ENCODE measurements at places on chromosomes 12 and 14.

GRCh38 chr12:78455991-78456390, 408.6 kb upstream of the SYT1 start:
- DNase-seq, result no peak

- no peak for DNase-seq
Observed at GRCh38 chr12:32395026-32395425, 4.3 kb upstream of the FGD4 start.

- DNase-seq, result no peak
Observed at GRCh38 chr12:89073027-89073398, 279.3 kb downstream of the DUSP6 start.

- no peak for DNase-seq
Observed at GRCh38 chr12:75444429-75445136, 36.0 kb upstream of the GLIPR1 start.

DNA sequence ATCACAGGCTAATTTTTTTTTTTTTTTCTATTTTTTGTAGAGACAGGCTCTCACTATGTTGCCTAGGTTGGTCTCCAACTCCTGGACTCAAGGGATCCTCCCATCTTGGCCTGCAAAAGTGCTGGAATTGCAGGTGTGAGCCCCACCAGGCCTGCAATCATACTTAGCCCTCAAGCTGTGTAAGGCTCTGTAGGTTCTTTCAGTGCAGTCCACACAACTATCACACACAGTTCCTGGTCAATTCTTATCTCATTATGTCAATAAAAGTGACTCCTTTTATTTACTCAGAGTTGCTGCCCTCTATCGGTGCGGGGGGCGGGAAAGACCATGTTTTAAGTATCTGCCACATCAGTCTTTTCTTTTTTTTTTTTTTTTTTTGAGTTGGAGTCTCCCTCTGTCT, 29.0 kb downstream of the SLC2A3 start:
- no peak for DNase-seq

- DNase-seq, result no peak
Observed at GRCh38 chr12:34163443-34163842, 141.1 kb downstream of the ALG10 start.

- DNase-seq, result no peak
Observed at GRCh38 chr14:59377491-59377890, 87.7 kb downstream of the GPR135 start.

DNA sequence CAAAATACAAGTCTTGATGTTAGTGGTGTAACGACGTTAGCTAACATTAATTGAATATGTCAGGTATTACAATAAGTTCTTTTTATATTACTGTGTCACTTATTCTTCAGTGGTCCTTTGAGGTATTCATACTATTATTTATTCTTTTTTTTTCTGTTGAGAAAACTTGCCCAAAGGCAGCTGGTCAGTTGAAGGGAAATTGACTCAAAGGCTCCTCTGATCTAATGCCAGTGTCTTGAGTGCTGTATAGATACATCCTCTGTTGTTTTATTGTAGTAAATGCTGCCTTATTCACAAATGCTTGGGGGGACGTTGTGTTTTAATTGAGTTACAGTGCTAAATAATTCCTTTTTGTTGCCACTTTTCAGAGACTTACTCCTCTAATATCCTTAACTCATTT, 23.0 kb downstream of the SCYL2 start:
- no peak for DNase-seq

DNA sequence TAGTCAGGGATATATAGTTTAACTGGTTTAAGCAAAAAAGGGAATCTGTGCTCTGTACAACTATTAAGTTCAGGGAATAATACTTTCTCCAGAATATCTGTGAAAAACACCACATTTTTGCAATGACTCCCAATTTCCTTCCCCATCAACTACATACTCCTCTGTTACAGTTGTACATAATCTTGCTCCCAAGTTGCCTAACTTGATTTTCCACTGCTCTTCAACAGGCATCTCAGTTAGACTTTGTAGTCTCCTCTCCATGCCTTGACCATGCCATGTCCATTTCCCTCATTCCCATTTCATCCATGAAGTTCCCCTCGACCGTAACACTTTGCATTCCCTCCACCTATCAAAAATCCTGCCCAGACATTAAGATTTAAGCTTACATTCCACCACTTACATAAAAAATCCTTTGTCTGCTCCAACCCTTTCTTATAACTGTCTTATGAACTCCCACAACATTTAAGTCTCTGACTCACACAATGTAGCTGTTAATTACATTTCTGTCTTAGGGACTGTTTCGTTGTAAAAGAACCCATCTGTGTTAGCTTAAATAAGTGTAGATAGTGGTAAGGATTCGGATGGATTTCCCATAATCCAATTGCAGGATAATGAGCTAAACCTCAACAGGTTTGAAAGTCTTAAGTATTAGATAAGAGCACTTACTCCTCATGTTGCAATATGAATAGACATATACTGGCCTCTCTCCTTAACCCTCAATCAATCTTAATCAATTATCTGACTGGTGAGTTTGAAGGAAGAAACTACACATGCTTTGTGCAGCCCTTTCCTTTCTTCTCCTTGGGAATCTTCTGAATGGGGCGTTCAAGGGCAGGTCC, 156.5 kb downstream of the PAWR start:
- DNase-seq, result no peak

DNA sequence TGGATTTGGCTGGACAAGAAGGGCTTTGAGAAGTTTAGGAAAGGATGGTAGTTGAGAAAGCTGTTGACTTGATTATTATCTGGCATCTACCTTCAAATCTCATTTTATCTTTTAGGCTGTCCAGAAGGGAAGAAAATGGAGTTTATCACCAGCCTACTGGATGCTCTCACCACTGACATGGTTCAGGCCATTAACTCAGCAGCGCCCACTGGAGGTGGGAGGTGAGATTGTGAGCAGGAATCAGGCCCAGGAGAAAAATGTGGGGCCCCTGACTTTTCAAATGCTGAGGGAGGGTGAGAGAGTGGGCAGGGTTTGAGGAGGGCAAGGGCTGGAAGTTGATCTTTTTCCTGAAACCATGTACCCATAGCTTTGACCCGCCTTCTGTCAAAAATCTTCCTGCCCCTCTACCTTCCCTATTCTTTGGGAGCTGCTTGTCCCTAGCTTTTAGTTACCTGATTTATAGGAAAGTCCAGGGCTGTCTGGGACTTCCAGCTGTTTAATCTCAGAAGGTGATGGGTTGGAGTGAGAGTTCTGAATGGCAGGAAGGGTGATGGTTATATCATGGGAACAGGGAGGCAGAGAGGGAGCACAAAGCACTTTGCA, 134.2 kb downstream of the SMOC1 start:
- no peak for DNase-seq

- no peak for DNase-seq
Observed at GRCh38 chr12:108770269-108770829, 39.0 kb upstream of the CORO1C start.

DNA sequence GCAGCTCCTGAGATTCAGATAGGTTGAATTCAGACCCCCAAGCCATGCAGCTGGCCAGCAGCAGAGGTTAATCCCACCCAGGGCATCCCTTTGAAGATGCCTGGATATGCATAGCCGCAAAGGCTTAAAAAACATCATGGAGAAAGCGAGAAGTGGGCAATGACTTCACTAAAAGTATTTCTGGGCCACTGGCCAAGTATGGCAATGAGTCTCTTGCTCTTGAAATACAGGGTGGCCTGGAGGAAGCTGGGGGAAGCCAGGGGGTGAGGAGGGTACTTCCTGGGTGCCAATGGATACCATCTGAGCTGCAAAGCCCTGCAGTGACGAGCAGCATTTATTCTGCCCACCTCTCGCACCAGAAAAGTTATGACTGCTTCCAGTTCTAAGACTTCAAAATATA, 539.3 kb upstream of the TBX3 start:
- DNase-seq, result no peak

- DNase-seq, result no peak
Observed at GRCh38 chr14:96757456-96757855, 39.7 kb upstream of the VRK1 start.

DNA sequence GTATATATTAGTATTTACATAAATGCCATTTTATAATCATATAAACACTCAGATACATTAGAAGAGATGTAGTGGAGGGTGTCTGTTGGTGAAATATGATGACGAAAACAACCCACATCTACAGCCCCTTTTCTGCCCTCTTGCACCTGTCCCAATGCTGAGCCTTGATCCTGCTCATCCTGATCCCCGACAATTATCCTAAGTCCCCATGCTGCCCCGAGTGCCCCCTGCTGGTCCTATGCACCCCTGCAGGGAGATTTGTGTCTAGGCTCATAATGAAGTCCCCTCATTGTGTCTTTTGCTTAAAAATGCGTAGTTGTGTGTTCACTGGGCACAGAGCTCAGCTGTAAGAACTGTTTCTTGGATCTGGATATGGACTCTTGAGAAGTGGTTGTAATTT, 554.5 kb downstream of the TMEM121 start:
- no peak for DNase-seq

DNA sequence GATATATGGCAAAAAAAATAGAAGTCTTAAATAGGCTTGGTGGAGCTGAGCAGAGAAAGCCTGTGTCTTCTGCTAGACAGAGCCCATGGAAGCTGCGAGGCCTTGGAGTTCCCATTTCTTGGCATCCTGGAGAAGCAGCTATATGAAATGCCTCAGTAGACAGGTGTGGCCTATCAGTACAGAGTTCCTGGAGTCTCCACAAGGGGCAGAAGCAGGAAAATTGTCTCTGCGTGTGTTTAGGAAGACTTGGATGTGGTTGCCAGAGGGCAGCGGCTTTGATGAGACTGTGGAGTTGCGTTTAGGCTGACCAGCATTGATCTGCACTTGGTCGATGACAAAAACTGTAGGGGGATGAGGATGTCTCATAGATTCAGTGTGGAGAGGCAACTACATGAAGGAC, 334.5 kb upstream of the SEL1L start:
- no peak for DNase-seq

- no peak for DNase-seq
Observed at GRCh38 chr12:52054231-52054832, 3.1 kb downstream of the NR4A1 start.

GRCh38 chr12:95164656-95165055, 52.6 kb downstream of the FGD6 start:
- DNase-seq, result no peak

GRCh38 chr12:2640281-2640680, 154.5 kb upstream of the FKBP4 start:
- DNase-seq, result no peak

- no peak for DNase-seq
Observed at GRCh38 chr14:25006961-25007795, 42.8 kb downstream of the STXBP6 start.

GRCh38 chr12:96866801-96867590, 40.1 kb upstream of the NEDD1 start:
- no peak for DNase-seq

GRCh38 chr12:129863938-129864337, 39.9 kb downstream of the TMEM132D start:
- DNase-seq, result no peak

DNA sequence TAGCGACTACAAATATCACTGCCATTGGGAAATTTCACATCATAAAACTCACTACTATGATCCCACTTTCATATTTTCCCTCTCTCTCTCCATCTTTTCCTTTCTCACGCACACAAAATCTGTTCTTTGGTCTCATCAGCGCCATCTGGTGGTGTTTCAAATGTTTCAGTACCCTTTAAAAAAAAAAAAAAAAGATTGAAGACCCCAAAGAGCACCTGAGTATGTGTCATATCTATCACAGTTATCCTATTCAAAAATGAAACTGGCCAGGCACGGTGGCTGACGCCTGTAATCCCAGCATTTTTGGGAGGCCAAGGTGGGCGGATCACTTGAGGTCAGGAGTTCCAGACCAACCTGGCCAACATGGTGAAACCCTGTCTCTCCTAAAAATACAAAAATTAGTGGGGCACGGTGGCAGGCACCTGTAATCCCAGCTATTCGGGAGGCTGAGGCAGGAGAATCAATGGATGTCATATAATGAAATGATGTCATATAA, 72.4 kb downstream of the TTC9 start:
- no peak for DNase-seq

DNA sequence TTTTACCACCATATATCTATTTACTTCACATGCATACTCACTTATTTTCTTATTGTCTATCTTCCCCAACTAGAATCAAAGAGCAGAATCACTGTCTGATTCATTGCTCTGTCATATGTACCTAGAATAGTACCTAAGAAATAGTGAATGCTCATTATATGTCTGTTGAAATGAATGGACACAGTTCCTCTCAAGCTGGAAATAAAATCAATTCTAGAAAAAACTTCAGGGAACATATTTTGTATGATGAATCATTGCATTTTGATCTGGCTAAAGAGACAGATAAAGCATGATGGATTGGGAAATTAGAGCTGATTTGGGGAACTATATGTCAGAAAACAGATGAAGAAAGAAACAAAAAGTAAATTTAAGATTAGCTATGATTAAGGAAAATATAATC, 623.3 kb downstream of the C12orf50 start:
- DNase-seq, result no peak

DNA sequence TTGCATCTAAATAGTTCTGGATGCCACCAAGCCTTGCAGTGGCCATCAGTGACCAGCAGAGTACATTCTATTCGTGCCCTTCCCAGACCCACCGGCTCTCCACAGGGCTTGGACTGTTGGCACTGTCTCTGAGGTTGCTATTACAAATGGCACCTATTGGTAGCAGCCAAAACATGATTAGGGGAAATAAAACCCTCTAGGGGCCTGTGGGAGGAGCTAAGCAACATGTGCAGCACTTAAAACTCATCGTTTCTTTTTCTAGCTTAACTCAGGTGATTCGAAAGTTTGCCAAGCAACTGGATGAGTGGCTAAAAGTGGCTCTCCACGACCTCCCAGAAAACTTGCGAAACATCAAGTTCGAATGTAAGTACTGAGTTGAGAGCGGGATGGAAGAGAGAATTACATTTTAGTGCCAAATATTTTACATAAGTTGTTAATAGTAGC, 65.4 kb upstream of the RIC8B start:
- DNase-seq, result no peak

GRCh38 chr14:39988939-39989338, 556.7 kb upstream of the FBXO33 start:
- DNase-seq, result peak; percentile 41

DNA sequence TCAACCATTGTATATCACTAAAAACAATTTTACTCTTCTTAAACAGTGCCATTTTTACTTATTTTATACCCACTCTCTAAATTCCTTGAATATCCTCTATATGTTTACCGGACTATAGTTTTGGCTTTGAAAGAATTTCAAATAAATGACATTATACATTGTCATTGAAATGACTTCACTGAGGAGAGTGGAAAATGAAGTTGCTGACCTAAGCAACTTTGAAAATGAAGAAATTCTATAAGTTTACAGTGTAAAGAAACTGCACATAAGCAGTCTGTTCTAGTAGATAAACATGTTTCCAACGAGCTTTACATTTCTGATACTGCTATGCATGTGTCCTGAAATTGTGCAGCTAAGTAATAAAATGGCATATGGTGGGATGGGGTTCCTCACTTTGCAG, 1094.0 kb downstream of the TMEM121 start:
- no peak for DNase-seq

DNA sequence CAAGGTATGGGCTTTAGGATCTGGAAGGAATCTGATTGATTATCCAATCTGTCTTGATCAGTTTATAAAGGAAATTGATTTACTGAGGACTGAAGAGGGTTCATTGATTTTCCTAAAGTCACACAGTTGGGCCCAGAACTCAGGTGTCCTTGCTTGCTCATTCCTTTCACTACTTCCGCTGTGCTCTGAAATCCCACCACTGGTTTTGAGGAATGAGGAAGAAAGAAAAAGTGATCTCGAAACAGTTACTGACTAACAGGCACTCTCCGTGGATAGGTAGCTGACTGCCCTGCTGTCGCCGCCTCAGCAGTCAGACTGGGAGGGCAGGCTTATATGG, at the start of gene FITM1:
Gene FITM1, plus strand, starts transcription at position 280 of the 337 bp plus-strand sequence. CDS start 905 bp downstream, outside the sequence.
- no peak for DNase-seq
